GM04504 (cell line): ENCODE measurements at places on chromosomes 7 and 10.

- no peak for DNase-seq
These were observed 130.6 kb upstream of the LSM8 start for GRCh38 chr7:118053353-118053752.

DNA sequence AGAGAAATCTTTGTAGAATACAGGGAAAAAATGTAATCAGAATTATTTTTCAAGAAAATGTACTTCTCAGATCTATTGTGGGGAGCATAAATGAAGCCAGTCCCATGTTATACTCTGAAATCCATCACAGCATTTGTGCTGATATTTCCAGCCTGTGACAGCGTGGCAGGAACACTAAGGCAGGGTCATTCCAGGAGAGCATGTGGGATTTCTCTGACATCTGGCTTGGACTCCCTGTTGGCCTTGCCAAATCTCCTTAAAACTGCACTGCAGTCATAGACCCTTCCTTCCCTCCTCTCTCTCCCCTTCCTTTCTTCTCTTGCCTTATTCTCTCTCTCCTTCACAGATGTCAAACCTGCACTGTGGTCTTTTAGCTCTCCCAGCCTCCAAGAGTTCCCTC lies 6.5 kb upstream of the TSPAN13 start:
- no peak for DNase-seq

DNA sequence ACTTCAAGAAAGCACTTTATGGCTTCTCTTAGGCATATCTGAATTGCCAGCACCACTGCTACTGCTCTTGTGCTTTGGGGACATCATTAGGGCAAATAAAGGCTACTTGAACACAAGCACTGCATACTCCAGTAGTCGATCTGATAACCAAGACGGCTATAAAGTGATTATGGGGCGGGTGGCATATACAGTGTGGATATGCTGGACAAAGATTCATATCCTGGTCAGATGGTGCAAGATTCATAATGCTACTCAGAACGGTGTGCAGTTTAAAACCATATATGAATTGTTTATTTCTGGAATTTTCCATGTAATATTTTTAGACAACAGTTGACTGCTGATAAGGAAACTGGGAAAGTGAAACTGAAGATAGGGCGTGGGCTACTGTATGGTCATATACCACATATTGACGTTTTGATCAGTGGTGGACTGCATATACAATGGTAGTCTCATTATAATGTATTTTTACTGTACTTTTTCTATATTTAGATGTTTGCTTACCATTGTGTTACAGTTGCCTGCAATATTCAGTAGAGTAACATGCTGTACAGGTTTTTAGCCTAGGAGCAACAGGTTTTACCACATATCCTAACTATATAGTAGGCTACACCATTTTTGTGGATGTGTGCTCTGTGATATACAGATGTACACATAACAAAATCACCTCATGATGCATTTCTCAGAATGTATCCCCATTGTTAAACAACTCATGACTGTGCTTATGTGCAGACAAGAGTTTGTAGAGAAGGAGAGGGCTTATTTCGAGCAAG lies 15.2 kb downstream of the ANLN start:
- DNase-seq = no peak

DNA sequence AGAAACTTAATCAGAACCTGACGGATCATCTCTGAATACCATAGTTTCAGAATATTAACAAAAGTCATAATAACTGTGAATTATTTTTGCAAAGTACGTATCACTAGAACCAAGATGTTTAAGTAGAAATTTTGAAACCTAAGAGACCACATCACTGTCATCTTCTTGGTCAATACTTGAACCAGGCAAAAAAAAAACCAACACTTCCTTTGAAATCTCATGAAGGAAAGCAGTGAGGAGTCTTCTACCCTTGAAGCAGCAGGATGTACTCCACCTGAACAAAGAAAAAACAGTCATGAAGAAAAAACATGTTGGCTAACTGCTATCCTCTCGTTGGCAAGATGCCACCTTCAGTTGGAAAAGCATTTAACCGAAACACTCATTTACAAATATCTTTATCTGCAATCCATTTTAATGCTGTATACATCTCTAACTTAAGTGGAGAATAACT lies 82.4 kb downstream of the SRPK2 start:
- DNase-seq = no peak

GRCh38 chr10:112708461-112708860 lies 241.6 kb upstream of the TCF7L2 start:
- DNase-seq = no peak

- DNase-seq = no peak
These were observed 49.8 kb downstream of the KLF6 start for GRCh38 chr10:3735175-3735574.

GRCh38 chr7:51458693-51459092 lies 142.1 kb upstream of the COBL start:
- DNase-seq = no peak

DNA sequence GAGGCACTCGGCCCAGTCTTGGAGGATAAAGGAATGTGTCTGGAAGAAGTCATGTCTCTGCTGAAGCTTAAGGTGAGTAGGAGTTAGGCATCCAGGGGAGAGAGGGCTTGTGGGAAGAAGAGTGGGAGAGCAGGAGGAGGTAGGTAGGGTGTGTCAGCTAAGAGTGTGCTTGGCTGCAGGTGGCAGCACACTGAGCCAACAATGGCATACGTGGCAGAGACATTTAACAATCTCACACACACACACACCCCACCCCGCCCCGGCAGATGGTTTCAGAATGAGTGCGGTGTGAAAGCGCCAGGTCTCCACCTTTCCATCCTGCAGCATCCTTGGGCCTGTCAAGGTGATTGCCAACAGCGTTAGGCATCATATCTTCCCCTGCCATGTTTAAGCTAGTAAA lies 11.2 kb upstream of the ARPC1A start:
- DNase-seq = no peak
